Stimulated activated CD4-positive, alpha-beta T cell treated with anti-CD3 and anti-CD28 coated beads, Interleukin-1b, Interleukin-23, amount 100 ng/mL, for 1 hour (primary cell): ENCODE measurements at places on chromosomes 16 and 17.
A peak's percentile ranks its signal among the peaks of the same experiment; 100 is the strongest.

DNA sequence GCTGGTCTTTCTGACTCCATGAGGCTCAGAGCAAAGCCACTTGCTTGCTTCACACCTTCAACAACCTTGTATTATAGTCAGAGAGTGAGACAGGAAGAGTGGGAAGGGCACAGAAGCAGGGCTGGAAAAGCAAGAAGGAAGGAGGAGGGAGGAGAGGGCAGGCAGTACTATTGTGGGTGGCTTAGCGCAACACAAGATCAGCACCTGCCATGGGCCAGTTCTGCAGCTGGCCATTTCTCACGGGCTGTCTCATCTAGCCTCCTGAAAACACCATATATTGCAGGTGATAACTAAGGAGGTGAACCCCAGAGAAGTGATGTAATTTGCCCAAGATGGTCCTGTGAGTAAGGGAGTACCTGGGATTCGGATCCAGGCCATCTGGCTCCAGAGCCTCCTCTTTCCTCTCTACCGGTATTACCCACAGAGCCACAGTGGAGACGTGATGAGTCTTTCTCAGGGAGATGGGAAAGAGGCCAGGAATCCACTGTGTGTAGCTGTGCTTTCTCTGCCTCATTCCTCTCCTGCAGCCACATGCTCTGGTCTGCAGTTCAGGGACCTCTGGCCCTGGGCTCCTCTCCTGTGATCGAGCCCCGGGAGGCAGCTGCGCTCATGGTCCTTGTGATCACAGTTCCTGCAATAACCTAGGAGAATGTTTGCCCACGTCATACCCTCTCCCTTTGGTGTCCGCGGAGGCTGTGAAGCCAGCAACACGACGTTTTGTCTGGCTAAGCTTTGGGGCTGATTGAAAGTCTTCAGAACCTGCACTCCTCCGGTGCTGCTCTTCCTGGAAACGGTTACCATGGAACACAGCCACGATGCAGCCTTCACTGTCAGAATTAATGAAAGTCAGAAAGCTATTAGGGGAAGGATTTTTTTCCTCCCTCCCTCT, 178.1 kb upstream of the CCL2 start:
- no peak for DNase-seq

- no peak for DNase-seq
Measured at GRCh38 chr17:40605306-40605705, 40.0 kb upstream of the CCR7 start.

- no peak for DNase-seq
Measured at GRCh38 chr16:69703638-69704037, 22.7 kb downstream of the NQO1 start.

GRCh38 chr17:76575570-76575969, 10.1 kb downstream of the ST6GALNAC2 start:
- no peak for DNase-seq

GRCh38 chr17:32806646-32807045, 70.3 kb downstream of the MYO1D start:
- DNase-seq, result no peak

GRCh38 chr17:42101513-42102292, 3.4 kb upstream of the ZNF385C start:
- peak; percentile 39 for DNase-seq

DNA sequence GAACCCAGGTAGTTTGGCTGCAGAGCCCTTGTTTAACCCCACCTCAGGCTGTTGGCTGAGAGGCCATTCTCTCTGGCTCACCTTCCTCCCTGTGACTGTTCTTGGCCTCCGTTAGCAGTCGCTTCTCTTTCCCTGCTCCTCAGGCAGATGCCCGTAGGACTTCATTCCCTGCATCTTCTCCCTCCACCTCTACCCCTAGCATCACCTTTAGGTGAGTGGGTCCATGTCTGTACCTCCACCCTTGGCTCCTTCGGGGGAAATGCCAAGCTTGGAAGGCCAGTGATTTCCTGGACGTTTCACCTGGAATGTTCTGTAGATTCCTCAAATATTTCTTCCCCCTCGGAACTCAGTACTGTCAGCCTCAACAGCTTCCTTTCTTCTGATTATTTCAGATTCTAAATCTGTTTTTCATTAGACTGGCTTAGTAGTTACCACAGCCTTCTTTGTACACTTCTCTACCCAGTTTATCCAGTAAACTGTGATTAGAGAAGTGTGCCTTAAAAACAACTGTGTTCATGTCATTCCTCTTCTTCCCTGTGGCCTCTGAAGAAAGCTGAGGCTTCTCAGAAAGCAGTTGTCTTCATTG, 227.9 kb downstream of the MSI2 start:
- DNase-seq, result no peak

GRCh38 chr17:46983782-46984181, 4.7 kb upstream of the RPRML start:
- DNase-seq, result no peak

DNA sequence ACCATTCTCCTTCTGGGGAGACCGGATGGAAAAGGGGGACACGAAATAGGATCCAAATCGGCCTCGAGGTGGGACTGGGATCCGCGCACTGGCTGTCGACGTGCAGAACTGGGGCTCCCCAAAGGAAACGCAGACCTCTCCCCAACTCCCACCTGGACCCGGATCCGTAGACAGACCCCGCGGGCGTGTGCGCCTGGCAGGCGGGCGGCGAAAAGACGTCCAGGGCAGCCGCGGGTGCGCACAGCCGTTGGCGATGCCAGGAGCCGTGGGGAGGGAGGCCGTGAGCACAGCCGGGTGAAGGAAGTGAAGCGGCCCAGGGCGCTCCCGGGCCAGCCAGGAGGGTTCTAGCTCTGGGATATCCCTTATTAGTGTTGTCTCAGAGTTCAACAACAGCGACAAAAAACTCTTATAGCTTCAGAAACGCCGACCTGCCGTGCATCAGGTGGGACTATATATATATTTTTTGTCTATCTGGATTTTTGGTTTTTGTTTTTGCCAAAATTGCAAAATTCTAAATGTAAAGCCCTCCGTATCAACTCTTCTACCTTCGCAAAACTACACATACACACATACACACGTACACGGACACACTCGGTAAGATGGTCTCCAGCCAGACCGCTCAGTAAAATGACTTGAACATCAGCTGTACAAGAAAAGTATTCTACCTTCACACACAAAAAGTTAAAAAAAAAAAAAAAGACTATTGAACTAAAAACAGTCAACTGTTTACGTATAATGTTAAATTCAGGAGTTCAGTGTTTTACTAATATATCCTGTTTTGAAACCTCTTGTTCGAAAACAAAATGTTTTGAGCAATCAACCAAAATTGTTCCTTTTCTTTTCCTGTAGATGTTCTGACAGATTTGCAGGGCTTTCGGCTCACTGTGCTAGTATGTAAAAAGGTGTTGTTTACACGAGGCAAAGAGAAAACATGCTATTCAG, 5.2 kb upstream of the AATF start:
- DNase-seq, result no peak

GRCh38 chr16:2364638-2365210, 24.2 kb upstream of the ABCA3 start:
- DNase-seq, result no peak

GRCh38 chr17:2688351-2689342, 22.9 kb downstream of the CLUH start:
- no peak for DNase-seq

DNA sequence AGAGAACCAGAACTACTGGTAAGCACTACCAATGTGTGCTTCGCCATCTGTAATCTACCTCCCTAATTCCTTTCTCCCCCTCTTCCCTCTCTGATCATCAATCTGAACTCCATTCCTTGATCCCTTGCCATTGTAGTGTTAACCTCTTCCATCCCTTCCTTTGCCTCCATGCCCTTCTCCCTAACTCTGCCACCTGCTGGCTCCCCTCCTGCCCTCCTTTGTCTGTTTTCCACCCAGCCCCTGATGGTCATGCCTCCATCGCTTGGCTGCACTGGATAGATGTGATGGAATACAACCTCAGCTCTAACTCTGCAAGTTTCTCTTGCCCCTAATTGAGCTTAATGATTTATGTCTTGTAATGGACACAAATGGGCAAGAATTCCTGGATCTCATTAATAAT, 108.2 kb upstream of the ASIC2 start:
- no peak for DNase-seq

DNA sequence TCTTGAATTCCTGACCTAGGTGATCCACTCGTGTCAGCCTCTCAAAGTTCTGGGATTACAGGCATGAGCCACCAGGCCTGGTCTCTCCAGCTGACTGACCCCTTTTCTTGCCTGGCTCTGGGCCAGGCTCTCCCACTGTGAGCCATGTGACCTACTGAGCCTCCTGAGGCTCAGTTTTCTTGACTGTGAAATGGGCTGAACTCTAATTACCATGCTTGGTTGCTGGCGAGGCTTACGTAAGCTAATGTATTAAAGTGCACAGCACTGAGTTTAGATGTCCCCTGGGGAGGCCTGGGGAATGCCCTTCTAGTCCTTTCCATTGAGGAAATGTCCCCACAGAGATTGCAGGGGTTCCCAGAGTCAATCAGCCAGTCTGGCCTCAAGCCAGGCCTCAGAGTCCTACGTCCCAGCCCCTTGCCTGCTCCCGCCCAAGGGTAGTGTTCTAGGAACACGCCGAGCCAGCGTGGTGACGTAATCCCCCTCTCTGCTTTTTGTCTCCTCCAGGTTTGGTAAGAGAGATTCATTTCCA, 45.8 kb upstream of the LGALS9 start:
- no peak for DNase-seq

- no peak for DNase-seq
Measured at GRCh38 chr17:48928876-48929811, 15.5 kb downstream of the SNF8 start.

- no peak for DNase-seq
Measured at GRCh38 chr16:56864960-56865359, at the start of gene SLC12A3. Gene SLC12A3, plus strand, starts transcription at chr16:56865207. Its CDS starts 29 bp downstream, at chr16:56865236.

- DNase-seq, result no peak
Measured at GRCh38 chr17:72488555-72489271, 367.9 kb downstream of the SOX9 start.

DNA sequence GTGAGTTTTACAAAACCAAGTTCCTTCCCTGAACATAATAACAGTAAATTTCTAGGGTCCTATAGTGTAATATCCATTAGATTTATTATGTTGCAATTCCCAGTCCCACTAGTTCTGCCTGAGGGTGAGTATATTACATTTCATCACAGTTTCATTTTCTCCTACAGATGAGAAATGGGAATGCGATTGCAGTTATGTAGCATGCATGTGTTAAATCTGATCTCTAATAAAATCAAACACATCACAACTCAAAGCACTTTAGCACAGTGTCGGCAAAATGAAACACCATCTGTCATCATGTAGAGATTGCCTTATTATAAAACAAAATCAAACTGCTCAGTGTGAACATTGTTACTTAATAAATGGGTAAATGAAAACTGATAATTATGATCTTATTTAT, 180.5 kb upstream of the TOX3 start:
- DNase-seq, result no peak

DNA sequence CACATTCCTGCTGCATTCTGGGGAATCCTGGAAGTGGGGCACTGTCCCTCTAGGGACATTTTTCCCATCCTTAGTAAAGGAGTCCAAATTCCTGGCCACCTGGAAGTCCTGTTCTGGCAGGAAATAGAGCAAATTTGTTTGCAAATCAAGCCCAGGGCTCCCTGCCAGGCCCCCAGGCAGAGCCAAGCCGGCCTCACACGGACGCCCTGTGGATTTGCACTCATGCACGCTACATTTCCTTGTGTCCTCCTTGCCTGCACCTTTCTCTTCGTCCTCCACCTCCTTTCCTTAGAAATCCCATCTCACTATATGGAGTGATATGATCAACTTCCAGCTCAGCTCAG, 7.0 kb upstream of the CALB2 start:
- DNase-seq, result no peak

GRCh38 chr16:89444728-89445127, 45.6 kb downstream of the ANKRD11 start:
- no peak for DNase-seq

DNA sequence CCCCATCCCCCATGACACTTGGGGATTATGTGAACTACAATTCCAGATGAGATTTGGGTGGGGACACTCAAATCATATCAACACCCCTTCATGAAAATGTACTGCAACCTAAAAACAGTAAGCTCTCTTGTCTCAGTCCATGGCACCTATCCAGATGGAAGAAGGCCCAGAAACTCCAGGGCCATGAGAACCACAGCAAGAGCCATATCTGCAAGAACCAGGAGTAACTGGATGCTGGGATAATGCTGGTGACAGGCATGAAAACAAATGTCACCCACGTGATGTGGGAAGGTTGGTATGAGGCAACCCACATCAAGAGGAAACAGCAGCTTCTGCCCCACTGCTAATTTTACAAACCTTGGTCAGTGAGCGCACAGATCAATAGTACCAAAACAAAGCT, 400.1 kb upstream of the ERCC4 start:
- no peak for DNase-seq

- no peak for DNase-seq
Measured at GRCh38 chr16:57446531-57447185, 527 bp downstream of the CIAPIN1 start.

GRCh38 chr16:23934610-23935236, 98.9 kb downstream of the PRKCB start:
- DNase-seq, result no peak

GRCh38 chr17:28983286-28984230, 22.3 kb downstream of the SEZ6 start:
- no peak for DNase-seq

DNA sequence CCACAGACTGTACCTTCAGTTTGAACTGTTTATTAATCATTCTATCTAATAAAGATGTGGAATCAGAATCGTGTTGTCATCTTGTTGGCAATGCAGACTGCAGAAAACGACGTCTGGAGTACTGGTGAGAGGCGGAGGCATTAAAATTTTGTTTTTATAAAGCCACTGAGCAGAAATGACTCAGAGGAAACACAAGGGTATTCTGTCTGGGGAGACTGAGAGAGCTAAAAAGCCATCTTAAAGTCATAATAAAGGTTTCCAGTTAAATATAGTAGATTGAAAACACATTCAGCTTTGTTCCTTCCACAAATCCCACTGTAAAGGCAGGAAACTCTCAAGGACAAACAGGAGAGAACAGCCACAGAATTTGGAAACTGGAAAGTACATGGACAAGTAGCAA, 74.2 kb downstream of the CPPED1 start:
- DNase-seq, result no peak

GRCh38 chr16:72969146-72969545, 78.8 kb downstream of the ZFHX3 start:
- no peak for DNase-seq

- DNase-seq, result no peak
Measured at GRCh38 chr17:68383443-68384321, 73.6 kb downstream of the WIPI1 start.

GRCh38 chr16:16042076-16042475, 92.7 kb downstream of the ABCC1 start:
- no peak for DNase-seq

GRCh38 chr16:79784007-79784406, 183.5 kb upstream of the MAF start:
- no peak for DNase-seq

GRCh38 chr16:70569752-70570151, 46.1 kb downstream of the SF3B3 start:
- no peak for DNase-seq
